ENCODE measurements at places on chromosomes 3 and 15.

GRCh38 chr15:85618956-85619491 is 175.7 kb downstream of the KLHL25 start:
- peak; percentile 25 for DNase-seq

DNA sequence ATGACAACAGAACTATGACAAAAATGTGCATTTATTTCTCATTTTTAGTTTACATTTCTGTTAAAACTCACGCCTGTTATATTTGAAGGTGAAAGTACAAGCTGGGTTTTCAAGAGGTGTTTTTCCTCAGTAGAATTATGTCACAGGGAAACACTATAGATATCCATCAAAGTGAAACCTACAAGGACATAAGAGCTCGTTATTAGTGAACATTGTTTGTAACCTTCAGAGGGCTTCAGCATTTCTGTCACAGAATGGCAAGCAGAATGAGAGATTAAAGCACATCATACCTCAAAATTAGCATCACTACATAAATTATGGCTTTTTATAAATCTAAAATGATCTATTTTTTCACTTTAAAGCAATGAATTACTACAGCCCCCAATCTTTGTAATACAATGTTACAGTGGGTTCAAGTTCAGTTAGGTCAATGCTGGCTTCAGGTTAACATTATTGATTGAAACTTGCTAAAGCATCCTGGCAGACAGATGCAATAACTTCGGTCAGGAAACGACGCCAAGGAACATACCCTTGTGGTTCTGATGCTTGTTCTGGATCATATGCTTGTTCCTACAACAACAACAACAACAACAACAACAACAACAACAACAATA is 405.6 kb downstream of the CADM2 start:
- no peak for DNase-seq

GRCh38 chr3:165081183-165081582 is 2.9 kb upstream of the SI start:
- DNase-seq, result no peak

- DNase-seq, result no peak
Observed at GRCh38 chr3:182879031-182879611, 85.8 kb downstream of the ATP11B start.

DNA sequence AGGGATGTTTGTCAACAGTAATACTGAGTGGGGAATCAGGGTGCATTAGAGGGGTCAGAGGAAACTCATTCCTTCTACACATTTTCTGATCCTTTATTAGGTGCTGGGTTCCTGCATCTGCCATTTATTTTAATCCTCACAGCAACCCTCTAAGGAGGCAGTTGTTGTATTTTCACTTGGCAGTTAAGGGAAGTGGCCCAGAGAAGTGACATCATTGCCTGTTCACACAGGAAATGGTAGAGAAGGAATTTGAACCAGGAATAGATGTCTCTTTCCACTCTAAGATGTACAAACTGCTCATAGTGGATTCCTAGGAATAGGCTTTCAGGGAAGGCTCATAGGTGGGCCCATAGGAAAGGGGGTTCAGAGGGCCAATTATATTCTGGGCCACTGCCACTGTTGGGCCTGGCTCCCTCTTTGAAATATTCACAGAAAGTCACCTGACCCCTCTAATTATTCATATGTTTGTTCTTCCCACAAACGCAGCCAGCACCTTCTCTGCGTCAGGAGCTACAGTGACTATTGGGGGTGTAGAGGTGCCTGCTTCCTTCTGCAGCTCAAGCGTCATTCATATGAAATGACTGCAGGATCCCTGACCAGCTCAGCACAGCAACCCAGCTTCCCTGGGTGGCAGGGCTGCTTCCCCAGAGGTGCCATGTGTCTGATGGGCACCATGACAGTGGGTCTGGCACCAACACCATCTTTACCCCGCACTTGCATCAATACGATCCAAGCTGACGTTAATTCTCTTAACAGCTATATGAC is 163.9 kb upstream of the SMAD3 start:
- no peak for DNase-seq

DNA sequence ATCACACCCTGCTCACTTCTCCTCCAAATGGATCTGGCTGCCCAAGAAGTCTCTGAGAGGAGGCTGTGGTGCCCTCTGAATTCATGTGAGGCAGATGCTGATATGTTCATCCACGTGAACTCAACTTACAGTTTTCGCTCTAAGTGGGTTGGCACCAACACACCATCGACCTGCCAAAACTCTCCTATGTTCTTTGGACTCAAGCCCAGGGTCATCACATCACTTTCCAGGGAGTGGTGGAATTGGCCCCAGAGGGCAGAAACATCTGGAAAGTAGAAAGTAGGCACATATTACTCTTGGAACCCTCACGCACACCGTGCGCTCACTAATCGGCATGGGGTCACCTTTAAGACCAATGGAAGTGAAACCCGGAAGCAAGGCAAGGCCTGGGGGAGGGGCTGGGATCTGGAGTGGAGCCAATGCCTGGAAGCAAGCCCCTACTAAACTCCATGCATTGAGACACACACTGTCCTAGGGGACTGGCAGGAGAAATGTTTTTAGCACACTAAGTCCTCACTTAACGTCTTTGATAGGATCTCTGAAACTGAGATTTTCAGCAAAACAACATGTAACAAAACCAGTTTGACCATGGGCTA is 41.4 kb downstream of the SSUH2 start:
- DNase-seq, result no peak

DNA sequence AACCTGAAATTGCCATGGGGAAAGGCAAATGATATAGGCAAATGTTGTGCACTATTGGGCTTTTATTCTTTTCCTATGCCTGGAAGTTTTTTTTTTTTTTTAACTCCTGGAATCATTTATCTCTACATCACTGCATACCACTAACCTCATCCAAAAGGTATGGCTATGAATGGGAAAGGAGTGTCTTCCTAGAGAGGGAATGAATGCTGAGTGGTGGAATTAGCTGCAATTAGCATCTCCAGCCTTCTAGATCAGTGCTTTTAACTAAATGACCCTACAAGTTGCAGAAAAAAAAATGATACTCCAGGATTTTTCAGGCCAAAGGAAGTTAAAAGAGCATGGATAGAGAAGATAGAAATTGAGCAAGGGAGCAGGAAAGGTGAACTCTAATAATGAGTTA is 429.8 kb upstream of the PDZRN3 start:
- no peak for DNase-seq

GRCh38 chr3:55725681-55726500 is 238.8 kb upstream of the WNT5A start:
- DNase-seq, result no peak

- no peak for DNase-seq
Observed at GRCh38 chr15:65801229-65801805, 9.2 kb upstream of the DENND4A start.

DNA sequence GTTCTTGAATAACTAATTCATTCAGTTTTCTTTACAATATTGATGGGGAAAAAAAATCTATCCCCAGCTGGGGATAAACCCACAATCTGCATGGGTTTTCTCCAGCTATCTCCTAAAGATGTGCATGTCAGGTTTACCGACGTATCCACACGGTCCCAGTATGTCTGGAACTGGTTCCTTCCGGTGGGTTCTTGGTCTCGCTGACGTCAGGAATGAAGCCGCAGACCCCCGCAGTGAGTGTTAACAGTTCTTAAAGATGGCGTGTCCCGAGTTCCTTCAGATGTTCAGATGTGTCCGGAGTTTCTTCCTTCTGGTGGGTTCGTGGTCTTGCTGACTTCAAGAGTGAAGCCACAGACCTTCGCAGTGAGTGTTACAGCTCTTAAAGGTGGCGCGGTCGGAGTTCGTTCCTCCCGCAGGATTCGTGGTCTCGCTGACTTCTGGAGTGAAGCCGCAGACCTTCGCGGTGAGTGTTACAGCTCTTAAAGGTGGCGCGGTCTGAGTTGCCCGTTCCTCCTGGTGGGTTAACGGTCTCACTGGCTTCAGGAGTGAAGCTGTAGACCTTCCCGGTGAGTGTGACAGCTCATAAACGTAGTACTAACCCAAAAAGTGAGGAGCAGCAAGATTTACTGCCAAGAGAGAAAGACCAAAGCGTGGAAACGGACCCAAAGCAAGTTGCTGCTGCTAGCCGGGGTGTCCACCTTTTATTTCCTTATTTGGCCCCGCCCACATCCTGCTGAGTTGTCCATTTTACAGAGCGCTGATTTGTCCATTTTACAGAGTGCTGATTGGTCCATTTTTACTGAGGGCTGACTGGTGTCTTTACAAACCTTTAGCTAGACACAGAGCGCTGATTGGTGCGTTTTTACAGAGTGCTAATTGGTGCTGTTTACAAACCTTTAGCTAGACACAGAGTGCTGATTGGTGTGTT is 195.1 kb upstream of the NR2F2 start:
- DNase-seq, result no peak

- DNase-seq, result no peak
Observed at GRCh38 chr3:177881351-177881750, 654.9 kb upstream of the KCNMB2 start.

- no peak for DNase-seq
Observed at GRCh38 chr15:45842151-45842550, 207.3 kb downstream of the SQOR start.

DNA sequence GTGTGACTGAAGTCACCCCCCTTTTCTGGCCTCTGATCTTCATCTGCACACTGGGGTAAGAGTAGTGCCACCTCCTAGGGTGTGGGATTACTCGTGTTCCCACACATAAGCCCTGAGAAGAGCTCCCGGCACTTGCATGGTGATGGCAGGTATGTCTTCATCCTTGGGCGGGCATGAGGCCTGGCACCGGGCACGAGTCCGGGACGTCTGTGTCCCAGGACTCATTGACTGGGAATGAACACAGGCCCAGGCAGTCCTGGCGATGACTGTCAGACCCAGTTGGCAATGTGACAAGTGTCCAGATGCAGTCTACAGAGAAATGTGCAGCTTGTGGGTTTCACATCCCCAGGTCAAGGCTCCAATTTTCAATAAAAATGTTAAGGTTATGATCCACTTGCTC is 78.9 kb downstream of the TBC1D2B start:
- no peak for DNase-seq
